ENCODE measurements at places on chromosomes 2 and 18.

DNA sequence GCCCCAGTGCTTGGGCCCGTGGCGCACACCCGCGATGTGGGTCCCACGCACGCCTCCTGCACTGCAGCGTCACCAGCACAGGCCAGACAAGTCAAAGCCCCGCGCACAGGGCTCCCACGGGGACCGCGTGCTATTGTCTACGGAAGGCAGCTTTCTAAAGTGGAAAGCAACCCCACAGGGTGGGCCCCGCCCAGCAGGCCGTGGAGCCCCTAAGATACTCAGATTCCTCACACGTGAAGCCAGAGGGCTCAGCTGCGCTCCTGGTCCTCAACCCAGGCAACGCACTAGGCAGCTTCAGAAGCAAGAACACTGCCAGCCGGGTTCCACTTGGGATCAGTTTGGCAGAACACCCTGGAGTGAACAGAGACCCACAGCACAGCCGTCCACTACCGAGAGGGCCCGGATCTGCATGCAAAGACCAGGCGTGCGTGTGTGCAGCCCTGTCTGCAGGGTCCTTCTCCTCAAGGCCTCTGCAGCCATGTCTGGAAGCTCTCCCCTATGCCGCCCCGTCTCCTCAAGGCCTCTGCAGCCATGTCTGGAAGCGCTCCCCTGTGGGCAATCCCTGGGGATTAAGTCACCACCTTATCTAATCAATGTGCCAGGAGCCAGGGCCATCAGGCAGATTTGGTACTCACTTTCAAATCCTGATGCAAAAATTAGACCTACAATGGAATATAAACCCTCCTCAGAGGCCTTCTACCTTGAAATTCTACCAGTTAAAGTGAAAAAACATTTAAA, 231.3 kb downstream of the HDAC4 start:
- DNase-seq: no peak

DNA sequence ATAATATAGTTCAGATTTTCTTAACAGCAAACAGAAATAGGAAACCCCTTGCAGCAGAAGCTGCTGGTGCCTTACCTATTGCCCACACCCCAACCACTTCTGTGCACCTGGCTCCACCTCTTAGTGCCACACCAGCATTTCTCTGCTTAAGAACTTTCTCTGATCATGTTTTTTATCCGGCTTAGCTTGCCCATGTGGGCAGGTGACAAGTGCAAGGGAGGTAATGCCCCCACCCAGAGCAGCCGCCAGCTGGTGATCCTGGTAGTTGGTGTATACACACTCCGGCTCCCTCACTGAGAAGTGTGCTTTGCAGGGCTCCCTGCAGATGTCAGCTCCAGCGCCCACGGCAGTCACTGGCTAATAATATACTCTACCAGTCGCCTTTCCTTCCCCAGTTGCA, 126.3 kb downstream of the ALPK2 start:
- DNase-seq: no peak

- DNase-seq: no peak
Observed at GRCh38 chr2:191885098-191885497, 38.2 kb upstream of the CAVIN2 start.

GRCh38 chr2:187547353-187547979, 6.8 kb downstream of the TFPI start:
- no peak for DNase-seq

DNA sequence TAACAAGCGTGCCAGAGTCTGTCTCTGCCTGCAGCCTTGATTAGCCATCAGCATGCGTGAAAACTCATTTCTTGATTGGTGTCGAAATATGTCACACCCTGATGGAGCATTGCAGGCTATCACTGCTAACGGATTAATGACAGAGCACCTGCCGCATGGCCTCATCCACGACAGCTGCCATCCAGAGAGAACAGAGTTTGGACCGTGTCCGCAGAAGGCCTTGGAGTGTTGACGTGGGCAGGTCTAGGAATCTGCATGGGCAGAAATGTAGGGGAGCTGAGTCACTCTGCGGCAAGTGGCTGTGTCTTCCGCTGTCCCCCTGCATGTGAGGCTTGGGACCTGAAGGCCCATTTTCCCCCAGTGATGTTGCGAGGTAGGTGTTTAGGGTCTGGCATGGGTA, 43.0 kb downstream of the KLHL29 start:
- DNase-seq: no peak

- DNase-seq: peak; percentile 76
Observed at GRCh38 chr2:96537066-96537733, 648 bp downstream of the ARID5A start.
